ENCODE measurements at places on chromosomes 11 and 22.

DNA sequence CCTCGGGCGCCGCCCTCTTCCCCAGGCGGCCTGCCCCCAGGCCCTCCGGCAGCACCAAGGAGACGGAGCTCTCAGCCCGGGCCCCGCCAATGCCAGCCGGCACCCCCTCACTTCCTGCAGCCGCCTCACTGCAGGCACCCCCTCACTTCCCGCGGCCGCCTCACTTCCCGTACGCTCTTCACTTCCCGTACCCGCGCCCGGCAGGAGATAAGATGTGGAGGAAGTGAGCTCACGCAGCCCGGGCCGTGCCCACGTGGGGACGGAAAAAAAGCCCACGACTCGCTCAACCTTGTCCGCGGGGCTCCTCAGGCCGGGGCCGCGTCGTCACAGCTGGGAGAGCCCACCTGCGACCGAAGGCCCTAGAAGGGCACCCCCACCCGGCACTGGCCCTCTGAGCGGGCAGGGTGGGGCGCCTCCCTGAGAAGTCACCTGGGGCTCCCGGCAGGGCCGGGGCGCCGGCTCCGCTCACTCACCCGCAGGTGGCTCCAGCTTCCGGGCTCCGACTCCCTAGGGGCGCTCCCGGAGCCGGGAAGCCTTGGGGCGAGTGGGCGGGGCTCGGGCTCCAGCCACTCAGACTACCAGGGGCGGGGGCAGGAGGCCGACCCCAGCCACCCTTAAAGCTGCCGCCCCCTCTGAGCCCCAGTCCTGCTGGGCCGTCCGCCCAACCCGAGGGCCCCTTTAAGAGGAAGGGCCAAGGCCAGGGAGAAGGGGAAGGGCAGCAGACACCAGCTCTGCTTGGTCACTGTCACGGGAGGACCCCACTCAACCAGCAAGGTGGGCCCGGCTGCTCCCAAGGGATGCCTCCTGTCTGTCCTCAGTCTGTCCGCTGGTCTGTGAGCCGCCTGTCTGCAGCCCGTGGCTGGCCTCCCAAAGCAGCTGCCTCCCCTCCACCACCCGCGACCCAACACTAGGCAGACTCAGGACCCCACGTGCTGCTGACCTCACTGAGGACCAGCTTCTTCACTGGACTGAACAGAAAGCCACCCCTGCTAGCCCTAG, 31.4 kb downstream of the PISD start:
- DNase-seq = peak; percentile 89

DNA sequence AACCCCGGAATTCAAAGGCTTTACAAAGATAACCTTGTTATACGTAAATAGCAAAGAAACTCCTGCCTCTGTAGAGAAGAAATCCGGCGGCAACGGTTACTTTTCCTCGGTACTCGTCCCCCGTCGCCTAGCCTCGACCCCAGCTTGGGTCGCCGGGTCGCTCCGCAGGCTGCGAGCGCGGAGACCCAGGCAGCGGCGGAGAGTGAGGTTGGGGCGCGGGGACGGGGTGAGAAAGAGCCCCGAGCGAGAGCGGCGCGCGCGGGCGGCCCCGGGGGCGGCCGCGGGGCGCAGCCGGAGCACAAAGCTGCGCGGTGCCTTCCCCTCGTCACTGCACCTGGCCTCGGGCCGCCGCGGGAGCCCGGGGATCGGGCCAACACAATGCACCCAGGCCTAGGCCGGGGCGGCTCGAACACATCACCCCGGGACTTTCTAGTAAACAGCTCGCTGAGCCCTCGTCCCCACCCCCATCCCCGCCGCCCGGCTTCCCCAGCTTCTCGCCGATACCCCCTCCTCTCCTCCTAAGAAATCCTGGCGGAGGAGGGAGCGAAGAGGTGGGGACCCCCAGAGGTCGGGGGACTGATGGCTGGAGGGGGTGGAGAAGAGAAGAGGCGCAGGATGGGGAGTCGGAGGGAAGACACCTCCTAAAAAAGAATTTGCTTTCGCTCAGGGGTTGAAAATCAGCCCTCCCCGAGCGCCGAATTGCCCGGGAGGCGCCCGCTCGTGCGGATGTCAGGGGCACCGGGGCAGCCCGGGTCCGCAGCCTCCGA, 845 bp downstream of the MPPED2 start:
- DNase-seq = no peak

DNA sequence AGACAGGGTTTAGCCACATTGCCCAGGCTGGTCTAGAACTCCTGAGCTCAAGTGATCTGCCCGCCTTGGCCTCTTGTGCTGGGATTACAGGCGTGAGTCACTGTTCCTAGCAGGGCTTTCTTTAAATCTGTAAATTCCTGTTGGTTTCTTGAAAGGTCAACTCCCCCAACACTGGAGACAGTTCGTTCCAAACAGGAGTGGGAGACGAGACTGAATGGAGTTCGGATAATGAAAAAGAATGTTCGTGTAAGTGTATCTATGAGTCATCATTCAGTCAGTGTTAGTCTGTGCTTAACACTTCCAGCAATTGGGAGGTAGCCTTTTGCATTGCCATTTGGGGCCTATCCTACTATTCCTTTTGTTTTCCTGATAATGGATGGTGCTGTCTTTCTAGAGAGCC, 10.0 kb upstream of the BACE1-AS start:
- no peak for DNase-seq

DNA sequence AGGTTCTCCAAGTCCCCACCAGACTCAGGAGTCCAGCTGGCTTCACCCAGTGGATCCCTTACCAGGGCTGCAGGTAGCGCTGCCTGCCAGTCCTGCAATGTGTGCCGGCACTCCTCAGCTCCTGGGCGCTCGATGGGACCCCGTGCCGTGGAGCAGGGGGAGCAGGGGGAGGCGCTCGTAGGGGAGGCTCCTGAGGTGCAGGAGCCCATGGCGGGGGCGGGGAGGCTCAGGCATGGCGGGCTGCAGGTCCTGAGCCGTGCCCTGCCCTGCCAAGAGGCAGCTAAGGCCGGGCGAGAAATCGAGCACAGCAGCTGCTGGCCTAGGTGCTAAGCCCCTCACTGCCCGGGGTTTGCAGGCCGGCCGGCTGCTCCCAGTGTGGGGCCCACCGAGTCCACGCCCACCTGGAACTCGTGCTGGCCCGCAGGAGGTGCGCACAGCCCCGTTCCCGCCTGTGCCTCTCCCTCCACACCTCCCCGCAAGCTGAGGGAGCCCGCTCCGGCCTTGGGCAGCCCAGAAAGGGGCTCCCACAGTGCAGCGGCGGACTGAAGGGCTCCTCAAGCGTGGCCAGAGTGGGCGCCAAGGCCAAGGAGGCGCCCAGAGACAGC, 792.9 kb upstream of the CCDC179 start:
- no peak for DNase-seq

DNA sequence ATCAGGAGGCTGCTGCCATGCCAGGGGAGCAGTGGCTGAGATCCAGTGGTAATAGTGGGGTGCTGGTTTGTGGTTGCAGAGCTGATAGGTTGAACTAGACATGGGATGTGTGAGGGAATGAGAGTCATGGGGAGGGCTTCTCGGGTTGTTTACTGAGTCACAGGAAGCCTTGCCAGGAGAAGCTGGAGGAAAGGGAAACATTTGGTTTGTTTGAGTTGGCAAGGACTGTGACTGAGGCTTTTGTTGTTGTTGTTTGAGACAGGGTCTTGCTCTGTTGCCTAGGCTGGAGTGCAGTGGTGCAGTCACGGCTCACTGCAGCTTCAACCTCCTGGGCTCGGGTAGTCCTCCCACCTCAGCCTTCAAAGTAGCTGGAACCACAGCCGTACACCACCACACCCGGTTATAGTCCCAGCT, 49.3 kb downstream of the CABIN1 start:
- DNase-seq = no peak

Measured in osteocyte (in vitro differentiated cells).